ENCODE measurements at places on chromosomes 4 and X.

DNA sequence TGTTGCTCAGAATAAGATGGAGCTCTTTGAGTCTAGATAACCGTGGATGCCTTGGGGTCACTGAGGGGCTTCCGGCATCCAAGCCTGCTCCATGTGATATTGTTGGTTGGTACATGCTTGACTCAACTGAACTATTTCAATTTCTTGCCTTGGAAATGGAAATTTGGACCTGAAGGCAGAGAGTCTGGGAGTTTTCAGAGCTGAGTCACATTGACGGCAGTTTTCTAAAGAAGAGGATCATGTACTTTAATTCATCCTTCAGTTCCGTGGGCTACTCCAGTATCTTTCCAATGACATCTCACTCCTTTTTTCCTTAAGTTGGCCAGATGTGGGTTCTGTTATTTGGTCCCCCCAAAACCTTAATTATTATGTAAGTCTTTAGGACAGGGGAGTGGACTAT lies 100.5 kb downstream of the MFAP3L start:
- DNase-seq, result no peak

- no peak for DNase-seq
These were observed 2.0 kb upstream of the NYX start for GRCh38 chrX:41445171-41445570.

DNA sequence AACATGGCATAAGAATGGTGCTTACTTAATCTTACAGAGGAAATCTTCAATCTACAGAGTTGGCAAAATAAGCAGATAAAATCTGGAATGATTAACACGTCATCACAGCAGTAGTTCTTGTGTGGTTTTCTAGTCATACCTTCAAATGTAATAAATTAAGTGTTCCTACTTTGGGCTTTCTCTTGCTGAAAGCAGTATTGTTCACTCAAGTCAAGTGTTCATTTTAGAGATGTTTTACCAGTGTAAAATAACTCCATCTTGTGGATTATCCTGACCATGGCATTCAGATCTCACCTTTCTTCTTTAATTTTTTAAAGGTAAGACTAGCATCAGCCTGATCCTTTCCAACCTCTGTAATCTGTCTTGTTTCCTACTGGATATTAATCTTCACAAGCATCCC lies 72.9 kb downstream of the ADAMTS3 start:
- peak; percentile 16 for DNase-seq

DNA sequence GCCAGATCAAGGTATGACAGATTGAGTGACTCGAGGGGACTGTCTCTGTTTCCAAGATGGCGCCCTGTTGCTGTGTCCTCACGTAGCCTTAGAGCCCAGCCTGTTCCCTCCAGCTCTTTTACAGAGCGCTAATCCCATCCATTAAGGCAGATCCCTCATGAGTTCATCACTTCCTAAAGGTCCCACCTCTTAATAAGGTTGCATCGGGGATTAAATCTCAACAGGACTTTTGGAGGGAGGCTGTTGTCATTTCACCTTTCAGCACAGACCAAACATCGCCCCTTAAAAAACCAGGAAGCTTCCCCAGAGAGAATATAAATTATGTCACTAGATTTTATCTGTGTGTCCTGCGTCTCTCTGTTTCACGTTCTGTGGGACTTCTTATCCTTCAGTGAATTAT lies 32.6 kb upstream of the DHRSX start:
- no peak for DNase-seq

GRCh38 chrX:71095033-71095432 lies 618 bp upstream of the FOXO4 start:
- no peak for DNase-seq

DNA sequence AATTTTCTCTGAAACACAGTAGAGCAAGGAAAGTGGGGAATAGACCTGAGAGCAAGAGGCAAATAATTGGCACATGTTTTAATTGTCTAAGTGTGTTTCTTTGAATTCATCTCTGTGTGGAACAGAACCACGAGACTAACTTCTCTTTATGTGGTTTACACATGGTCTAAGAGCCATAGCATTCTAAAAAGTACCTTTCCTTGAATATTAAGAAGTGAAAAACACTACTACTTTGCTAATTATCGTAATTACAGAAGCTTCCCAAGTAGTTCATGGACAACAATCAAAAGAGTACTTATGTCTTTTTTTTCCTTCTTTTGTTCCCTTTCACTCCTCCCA lies 2.9 kb upstream of the CYBB start:
- no peak for DNase-seq

DNA sequence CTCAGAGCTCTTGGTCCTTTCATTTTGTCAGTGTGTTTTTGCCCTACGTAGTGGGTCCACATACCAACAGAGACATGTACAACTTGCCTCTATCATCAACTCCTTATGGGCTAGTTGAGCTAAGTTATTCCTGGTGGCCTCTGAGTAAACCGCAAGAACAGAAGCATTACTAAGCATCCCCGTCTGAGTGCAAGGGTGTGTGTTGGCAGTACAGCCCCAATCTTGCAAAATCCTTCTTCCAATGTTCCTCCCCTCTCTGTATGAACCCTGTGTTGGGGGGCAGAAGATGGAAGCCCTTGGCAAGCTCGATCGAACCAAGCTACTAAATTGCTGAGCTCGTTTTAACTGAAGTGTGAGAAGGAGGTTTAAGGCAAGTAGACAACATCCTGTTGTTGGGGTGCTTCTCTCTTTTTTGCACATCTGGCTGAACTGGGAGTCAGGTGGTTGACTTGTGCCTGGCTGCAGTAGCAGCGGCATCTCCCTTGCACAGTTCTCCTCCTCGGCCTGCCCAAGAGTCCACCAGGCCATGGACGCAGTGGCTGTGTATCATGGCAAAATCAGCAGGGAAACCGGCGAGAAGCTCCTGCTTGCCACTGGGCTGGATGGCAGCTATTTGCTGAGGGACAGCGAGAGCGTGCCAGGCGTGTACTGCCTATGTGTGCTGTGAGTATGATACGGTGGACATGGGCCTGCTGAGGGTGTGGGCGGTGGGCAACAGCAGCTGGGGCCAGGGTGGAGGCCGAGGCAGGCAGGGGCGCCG lies at the start of gene SH2D1A:
TSS of gene SH2D1A (plus strand) at position 447 of the 760 bp plus-strand sequence. CDS start at position 527, 80 bp downstream.
- DNase-seq, result no peak

DNA sequence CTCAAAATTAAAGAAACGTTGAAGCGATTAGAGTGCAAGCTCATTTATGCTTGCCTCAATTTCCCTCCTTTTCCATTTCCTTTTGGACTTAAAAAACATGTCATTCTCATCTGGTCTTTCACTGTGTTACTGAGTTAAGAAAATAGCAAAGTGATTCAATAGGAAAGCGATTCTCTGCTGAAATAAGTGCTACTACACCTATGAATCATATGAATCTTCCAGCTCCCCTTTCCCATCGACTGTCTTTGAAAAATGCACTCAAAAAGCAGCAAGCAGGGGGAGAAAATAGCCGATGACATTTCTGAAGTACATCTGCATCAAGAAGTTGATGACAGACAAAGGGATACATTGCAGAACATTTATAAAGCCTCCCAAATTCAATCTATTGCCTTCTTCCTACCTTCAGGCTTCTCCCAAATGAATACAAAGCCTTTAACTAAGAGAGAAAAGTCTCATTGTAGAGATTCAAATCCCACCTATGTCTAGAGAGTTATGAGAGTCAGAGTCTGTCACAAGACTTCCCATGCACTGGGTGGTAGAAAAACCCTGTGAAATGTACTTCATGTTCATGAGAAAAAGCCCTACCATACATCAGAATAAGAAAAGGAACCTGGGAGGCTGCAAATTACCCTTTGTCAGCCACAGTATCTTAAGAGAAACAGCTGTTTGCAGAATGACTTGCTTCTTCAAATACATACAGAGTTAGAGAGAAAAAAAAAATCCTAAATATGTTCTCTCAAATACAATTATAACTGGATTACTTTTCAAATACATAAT lies 78.9 kb downstream of the MBNL3 start:
- DNase-seq, result no peak

- peak; percentile 61 for DNase-seq
These were observed 91.6 kb downstream of the AREG start for GRCh38 chr4:74536557-74536956.

GRCh38 chrX:70921709-70922352 lies 9.1 kb downstream of the SLC7A3 start:
- DNase-seq, result no peak

- peak; percentile 11 for DNase-seq
These were observed 162.2 kb downstream of the DCHS2 start for GRCh38 chr4:154329268-154329868.

DNA sequence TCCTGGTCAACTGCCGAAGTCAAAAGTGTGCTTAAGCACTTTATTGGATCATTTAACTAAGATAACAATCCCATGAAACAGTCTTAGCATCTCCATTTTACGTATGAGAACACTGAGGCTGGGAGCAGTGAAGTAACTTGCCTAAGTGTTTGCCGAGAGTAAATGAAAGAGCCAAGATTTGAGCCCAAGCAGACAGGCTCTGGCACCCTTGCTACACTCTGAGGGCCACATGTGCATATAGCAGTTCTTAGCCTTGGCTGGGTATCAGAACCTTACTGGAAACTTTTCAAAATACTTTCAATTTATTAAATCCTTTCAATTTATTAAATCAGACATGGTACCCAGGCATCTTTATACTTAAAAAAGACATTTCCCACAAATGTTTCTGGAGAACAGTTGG lies 225.9 kb downstream of the NR3C2 start:
- DNase-seq, result no peak

DNA sequence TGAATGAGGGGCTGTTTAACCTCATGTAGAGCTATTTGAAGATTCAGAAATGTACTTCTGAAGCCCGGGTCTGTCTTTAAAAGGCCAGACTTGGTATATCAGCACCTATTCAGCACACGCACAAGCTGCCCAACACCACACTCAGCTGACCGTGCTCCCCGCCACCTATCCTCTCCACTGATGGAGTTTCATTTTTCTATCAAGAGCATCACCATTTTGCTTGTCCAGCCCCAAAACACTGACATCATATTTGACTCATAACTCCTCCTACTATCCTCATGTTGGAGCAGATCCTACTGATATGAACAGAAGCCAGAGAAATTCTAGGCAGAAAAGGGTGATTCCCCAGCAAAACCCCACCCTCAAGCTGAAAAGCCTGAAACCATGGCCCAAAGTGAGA lies 100.3 kb downstream of the SORBS2 start:
- DNase-seq, result no peak

GRCh38 chr4:100547541-100548199 lies 29.8 kb upstream of the EMCN start:
- DNase-seq, result no peak

DNA sequence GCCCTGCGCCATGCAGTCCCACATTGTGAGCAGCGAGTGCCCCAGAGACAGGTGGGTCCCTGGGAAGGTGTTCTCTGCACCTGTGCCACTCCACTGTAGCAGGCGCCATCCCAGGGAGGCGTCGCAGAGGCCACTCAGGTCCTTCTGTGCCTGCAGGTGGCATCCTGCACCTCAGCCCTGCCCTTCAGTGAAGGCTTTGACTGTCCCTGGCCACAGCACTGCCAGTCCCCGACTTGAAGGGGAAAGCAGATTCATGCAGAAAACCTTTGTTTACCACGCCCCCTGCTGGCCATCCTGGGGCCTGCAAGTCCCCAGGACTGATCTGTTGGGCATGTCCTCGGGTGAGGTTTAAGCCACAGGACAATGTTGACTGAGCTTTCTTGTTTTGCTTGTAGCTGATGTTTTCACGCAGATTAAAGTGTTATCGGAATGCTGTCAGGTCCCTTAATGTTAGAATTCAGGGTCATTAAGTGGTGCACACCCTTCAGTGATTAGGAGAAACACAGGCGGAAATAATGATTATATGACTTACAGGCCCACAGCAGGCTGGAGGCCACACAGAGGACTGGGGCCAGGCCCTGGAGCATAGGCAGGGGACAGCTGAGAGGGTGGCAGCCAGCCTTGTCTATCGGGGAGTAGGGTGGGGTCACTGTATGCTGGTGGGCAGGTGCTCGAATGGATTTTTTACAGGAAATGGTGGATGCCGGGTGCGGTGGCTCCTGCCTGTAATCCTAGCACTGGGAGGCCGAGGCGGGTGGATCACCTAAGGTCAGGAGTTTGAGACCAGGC lies 5.0 kb downstream of the TACC3 start:
- DNase-seq, result peak; percentile 80

DNA sequence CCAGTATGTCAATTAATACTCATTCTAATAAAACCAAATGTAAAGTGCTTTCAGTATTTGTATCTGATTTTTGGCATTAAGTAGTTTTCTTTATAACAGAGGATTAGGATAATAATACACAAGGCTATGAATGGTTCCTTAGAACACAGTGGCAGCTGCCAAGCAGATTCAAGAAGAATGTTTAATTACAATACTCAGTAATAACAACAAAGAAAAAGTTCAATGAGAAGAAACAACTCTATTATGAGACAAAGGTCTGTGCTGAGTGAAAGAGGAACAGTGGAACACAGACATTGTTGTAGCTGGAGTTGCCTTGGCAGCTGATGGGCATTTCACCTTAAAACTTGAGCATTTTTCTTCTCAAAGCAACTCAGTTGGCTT lies 502.6 kb upstream of the NR3C2 start:
- no peak for DNase-seq

- no peak for DNase-seq
These were observed 922.6 kb upstream of the SLIT2 start for GRCh38 chr4:19329077-19329476.

DNA sequence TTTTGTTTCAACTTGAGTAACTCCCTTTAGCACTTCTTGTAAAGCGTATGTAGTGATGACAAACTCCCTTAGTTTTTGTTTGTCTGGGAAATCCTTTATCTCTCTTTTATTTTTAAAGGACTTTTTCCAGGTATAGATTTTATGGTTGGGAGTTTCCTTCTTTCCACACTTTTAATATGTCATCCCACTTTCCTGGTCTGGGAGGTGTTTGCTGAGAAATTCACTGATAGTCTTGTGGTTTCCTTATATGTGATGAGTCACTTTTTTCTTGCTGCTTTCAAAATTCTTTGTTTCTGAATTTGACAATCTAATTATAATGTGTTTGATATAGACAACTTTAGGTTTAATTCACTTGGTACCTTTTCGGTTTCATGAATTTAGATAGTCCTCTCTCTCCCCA lies 353.9 kb downstream of the GPAT3 start:
- peak; percentile 64 for DNase-seq

DNA sequence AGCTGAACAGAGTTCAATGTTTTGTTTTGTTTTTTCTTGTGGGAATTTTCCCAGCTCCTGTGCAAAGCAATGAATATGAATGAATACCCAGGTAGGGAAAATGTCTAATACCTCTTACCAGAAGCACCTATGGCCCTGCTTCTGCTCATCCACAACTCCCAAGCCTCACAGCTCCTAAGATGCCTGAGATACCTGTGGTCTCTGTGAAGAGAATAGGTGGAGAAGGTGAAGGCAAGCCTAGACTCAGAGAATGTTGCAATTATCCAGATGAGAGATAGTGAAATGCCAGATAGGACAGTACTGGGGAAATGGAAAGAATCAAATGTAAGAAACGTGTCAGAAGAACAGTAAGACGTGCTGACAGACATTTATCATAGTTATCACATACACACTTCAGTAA lies 70.2 kb upstream of the NOCT start:
- no peak for DNase-seq
